Caki2 (cell line): ENCODE measurements at places on chromosomes 5 and 9. TPM values are rescaled to one million over a fixed set of nuclear protein-coding genes. Genes with fewer than 3 reads are reported as not detected.

Gene LCN15
- not detected in 2 replicates for total RNA-seq

DNA sequence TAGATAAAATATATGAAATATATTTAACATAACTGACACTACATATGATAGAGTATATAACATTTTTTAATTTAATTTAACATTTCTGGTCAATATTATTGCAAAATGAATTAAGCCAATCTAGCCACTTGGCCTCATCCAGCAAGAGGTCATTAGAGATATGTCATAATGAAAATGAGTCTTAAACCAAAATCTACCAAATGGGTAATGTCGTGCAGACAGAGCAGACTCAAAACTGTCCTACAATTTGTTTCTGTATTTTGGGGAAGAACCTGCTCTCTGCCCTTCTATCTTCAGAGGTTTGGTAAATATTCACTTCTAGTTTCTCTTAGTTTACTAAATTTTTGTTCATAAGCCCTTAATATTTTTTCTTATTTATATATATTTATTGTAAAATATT, 61.4 kb downstream of the ARHGEF28 start:
- DNase-seq, result no peak

Gene LCN1
- total RNA-seq, result not detected in 2 replicates

Gene ZNF354B
- 2.9 and 3.4 TPM in 2 replicates for total RNA-seq

- peak; percentile 33 for DNase-seq
Measured at GRCh38 chr5:119274767-119275130, 81.1 kb upstream of the TNFAIP8 start.

- no peak for DNase-seq
Measured at GRCh38 chr5:107431998-107432397, 238.7 kb downstream of the EFNA5 start.

Gene ANKRD33B
- total RNA-seq, result 8.5 and 9.3 TPM in 2 replicates

DNA sequence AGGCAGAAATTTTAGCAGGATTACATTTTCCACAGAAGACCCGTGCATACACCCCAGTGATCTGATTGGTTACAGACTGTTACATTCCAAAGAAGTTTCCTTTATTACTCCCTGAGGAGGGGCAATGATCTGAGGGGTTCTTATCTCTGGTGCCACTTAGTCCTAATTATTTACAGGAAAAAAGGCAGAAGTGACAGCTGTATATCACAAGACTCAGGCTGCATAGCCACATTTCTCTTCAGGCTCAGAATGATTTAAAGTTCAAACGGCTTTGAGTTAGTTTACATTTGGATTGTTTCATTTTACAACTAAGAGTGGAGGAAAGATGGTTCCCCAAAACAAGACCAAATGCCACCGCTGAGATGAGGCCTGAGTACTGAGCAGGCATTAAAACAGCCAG, 17.3 kb downstream of the NAIF1 start:
- no peak for DNase-seq

DNA sequence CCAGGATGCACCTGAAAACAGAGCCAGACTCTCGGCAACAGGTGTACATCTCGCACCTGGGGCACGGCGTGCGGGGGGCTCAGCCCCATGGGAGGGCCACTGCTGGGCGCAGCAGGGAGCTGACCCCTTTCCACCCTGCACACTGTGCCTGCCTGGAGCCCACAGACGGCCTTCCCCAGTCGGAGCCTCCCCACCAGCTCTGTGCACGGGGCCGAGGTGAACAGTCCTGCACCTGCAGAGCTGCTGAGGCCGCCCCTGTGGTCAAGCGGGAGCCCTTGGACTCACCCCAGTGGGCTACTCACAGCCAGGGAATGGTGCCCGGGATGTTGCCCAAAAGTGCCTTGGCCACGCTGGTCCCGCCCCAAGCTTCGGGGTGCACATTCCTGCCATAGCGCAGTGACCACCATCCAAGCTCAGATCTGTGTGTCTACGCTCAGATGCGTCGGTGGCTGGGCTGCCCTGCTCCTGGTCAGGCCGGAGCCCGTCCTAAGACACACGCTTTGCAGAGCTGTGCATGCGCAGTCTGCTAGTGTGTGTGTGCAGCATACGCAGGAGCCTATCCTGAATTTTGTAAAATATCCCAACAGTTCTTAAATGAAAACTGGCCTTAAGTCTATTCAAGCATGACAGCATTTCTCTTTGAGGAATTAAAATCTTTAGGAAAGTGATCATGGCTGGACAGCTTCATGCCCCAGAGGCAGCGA, 8.4 kb upstream of the EXOC3 start:
- no peak for DNase-seq

Gene CNTFR
- not detected in 2 replicates for total RNA-seq

Gene IFNA10
- total RNA-seq, result not detected in 2 replicates

DNA sequence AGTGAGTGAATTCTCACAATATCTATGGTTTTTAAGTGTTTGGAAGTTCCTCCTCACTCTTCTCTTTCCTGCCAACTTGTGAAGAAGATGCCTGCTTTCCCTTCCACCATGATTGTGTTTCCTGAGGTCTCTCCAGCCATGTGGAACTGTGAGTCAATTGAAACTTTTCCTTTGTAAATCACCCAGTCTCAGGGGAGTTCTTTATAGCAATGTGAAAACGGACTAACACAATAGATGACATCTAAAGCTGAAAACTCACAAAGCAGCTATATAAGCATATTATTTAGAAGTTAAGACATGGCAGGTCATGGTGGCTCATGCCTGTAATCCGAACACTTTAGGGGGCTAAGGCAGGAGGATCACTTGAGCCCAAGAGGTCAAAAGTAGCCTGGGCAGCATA, 130.2 kb downstream of the ARRDC3 start:
- no peak for DNase-seq

Gene SPINK4
- not detected in 2 replicates for total RNA-seq

DNA sequence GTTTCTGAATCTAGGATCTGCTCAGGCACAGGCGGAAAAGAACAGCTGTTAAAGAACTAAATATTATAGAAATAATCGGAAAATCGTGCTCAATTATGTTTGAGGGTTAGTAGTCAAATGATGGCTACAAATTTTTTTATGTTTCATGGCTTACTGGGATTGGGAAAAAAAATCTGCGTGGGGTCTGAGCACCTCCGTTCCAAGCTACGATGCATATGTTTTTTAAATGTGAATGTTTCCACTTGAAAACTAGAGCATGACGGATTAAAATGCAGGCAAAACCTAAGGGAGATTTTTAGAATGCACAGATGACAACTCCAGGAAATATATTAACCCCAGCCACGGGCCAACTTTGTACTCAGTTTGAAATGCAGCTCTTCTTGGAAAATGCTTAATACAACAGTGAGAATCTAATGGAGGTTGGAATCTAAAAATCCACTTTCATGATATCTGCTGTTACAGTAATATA, 5.3 kb downstream of the OTP start:
- DNase-seq, result no peak

- no peak for DNase-seq
Measured at GRCh38 chr5:82424211-82424610, 146.1 kb upstream of the RPS23 start.

GRCh38 chr9:26975728-26976707, 19.8 kb downstream of the IFT74 start:
- DNase-seq, result peak; percentile 13

DNA sequence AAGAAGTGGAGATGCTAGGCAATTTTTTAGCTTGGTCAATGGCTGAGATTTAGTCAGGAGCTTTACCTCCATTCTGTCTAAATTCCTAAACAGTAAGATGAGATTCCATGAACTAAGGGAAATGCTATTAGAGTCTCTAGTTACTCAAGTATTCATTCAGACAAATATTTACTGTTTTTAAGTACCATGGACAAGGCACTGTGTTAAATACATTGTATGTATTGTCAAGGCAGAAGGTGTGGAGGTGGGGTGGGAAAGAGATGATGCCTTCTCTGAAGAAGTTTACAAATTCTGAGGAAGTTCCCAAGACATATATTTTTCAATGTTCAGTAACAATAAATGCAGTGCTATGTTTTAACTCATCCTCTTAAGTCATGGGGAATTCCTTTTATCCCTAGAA, 459.9 kb upstream of the NMUR2 start:
- DNase-seq, result no peak

GRCh38 chr5:151047814-151048425, 27.5 kb downstream of the GPX3 start:
- DNase-seq, result no peak

- DNase-seq, result no peak
Measured at GRCh38 chr5:99378443-99378842, 449.6 kb upstream of the CHD1 start.

GRCh38 chr5:42784132-42784531, 27.5 kb downstream of the CCDC152 start:
- DNase-seq, result no peak

DNA sequence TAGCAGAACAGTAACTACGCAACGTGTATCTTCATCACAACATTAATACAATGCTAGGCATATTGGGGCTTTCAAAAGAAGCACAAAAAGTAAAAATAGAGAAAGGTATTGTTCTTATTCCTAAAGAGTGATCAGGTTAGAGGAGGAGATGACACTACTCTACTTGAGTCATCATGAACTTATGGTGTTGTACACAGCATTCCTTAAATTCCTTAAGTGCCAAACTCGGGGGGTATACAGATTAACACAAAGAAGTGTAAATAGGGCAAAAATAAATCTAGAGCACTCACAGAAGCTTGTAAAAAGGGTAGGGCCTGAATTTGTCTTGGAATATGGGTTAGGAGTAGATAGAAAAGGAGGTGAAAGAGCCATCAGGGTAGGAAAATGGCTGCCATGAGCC, 308.0 kb upstream of the DAP start:
- DNase-seq, result no peak

GRCh38 chr5:125181159-125181558, 434.7 kb upstream of the ZNF608 start:
- DNase-seq, result no peak

GRCh38 chr9:101465326-101465915, 29.8 kb upstream of the ALDOB start:
- peak; percentile 61 for DNase-seq

DNA sequence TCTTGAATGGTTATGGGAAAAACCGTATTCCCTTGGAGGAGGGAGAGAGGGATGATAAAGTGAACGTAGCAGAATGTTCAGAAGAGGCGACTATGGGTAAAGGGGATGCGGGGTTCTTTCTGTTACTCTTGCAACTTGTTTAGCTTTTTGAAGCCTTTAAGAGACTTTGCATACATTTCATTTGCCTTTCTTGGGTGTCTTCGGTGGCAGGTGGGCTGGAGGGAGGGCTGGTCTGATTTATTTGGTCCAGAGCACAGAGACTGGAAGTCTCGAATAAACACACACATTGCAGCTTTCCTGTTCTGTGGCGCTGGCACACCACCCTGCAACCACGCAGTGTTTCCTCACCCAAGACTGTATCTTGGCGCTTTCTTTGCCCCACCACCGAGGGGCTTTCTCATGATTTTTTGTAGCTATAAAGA, 23.2 kb downstream of the TTF1 start:
- no peak for DNase-seq

GRCh38 chr5:77066823-77067442, 20.2 kb downstream of the ZBED3 start:
- DNase-seq, result no peak

DNA sequence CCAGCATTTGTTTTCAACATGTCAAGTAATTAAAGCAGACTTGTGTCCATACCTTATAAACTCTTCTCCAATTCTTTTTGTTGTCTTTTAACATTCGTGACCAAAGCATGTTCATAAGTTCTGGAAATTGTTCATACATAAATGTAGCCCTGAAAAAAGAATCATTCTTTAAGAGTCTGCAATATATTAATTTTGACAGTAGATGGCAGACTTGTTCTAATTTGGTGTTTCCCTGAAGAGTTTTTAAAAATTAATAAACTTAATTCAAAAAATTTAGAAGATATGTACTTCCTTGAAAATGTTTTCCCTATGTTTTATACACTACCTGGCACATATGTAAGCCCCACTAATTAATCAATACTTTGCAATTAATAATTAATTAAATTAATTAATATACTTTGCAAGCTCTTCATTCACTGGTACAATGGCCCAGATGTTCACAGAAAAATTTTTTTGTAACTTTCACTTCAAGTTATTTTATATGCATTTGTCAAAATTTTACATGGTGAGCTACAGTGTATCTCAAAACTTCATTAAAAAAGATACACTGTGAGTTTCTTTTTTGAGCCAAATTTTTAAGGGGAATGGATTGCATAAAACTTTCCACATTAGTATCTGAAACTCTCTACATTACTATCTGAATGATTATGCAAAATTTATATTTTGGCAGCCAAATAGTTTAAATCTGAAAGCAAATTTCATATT, 42.1 kb downstream of the CLINT1 start:
- DNase-seq, result no peak

GRCh38 chr5:102277144-102277543, 18.9 kb downstream of the SLCO4C1 start:
- no peak for DNase-seq

DNA sequence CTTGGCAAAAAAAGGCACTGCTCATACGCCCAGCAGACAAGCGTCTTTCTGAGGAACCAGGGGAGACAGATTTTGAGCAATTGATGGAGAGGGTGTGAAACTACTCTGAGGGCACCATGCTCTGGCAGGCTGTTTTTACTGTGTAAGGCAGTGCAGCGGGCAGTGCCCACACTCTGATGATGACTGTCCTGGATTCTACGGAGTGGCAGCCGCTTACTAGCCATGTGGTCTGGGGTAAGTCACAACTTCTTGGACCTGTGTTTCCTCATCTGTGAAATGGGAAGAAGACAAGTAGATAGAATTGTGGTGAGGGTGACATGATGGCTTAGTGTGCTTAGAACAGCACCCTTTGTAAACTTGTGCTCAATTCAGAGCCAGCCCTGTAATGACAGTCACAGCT, 38.8 kb downstream of the FABP6 start:
- DNase-seq, result no peak

- no peak for DNase-seq
Measured at GRCh38 chr9:6911901-6912638, 154.3 kb downstream of the KDM4C start.

- DNase-seq, result no peak
Measured at GRCh38 chr9:99793528-99793927, 28.2 kb upstream of the NR4A3 start.

Gene PCDHA12
- not detected in 2 replicates for total RNA-seq

DNA sequence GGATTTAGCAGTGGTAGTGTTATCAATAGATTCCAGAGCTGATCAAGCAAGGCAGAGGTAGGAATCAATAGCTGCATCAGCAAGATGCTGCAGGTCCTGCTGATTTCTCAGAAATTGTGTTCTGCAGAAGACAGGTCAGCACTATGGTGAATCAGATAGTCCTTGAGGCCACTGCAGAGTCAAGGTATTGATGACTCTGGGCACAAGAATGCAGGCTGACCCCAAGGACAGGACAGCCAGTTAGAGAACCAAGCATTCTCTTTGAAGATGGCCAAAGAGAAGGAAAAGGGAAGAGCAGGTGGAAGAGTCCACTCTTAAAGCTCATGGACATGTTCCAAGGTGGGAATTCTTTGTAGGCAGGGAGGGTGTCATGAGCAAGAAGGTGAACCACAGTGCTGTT, 28.0 kb downstream of the PRUNE2 start:
- no peak for DNase-seq
